ENCODE measurements at places on chromosomes 12 and 14. TPM values are rescaled to one million over a fixed set of nuclear protein-coding genes. Genes with fewer than 3 reads are reported as not detected.

DNA sequence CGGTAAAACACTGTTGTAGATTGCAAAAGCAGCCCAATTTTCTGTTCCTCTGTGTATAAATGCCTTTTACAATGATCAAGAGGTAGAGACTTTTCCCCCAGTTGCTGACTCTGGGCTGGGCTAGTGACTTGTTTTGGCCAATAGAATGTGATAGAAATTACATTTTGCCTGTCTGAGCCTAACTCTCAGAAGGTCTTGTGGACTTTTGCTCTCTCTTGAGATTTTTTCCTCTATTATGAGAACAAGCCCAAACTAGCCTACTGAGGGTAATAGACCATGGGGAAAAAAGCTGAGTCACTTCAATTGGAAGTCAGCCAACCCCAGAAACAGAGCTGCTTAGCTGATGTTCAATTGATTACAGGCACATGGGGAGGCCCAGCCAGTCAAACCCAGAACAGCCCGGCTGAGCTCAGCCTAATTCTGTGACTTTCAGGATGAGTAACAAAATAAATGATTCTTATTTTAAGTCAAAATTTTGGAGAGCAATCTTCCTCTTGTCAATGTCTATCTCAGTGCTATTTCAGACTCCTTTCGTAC lies 61.4 kb downstream of the MYF5 start:
- DNase-seq: peak; percentile 71

RPL10L gene
- total RNA-seq: not detected

CATSPERB gene
- 10.2 TPM for total RNA-seq

GRCh38 chr12:131608740-131609690 lies 101.9 kb upstream of the SFSWAP start:
- peak; percentile 82 for DNase-seq

DNA sequence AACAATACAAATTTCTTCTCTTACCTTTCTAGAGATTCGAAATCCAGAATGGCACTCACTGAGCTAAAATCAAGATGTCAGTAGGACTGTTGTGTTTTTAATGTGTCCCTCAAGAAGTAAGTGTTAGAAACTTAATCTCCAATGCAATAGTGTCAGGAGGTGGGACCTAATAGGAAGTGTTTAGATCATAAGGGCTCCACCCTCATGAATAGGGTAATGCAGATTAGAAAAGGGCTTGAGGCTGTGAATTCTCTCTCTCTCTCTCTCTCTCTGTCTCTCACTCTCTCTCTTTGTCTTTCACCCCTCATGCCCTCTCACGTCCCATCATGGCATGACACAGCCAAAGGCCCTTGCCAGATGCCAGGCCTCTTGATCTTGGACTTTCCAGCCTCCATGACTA lies 15.6 kb upstream of the SRGAP1 start:
- DNase-seq: no peak

DNA sequence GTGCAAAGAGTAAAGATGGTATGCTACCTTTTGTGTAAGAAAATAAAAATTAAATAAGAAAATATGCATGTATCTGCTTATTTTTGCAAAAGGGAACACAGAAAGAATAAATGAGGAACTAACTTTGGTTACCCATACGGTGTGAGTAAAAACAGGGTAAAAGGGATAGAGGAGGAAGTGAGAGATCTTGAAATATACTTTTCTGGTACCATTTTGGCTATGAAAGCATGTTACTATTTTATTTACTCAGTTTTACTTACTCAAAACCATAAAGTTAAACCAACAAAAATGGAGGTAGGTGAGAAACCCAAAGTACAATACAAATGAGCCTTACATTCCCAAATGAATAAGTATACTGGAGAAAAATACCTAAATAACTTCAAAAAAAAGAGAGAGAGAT lies 122.0 kb upstream of the EGLN3 start:
- DNase-seq: no peak

DNA sequence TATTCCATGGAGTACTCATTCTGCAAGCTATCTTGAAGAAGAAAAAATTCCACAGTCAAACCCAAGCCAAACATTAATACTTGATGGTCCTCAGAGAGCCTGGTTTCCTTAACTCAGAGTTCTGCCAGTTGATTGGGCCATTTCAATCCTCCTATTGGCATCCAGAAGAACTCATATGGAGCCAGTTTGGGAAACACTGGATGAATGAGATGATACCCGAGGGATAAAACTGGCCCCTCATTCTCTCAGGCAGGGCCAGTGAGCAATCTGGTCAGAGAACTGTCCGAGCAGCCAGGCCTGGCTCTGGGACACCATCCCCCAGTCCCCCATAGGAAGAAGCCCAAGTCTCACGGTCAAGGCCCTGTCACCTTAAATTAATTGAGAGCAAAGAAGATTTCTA lies 48.8 kb downstream of the NUAK1 start:
- DNase-seq: no peak

DNA sequence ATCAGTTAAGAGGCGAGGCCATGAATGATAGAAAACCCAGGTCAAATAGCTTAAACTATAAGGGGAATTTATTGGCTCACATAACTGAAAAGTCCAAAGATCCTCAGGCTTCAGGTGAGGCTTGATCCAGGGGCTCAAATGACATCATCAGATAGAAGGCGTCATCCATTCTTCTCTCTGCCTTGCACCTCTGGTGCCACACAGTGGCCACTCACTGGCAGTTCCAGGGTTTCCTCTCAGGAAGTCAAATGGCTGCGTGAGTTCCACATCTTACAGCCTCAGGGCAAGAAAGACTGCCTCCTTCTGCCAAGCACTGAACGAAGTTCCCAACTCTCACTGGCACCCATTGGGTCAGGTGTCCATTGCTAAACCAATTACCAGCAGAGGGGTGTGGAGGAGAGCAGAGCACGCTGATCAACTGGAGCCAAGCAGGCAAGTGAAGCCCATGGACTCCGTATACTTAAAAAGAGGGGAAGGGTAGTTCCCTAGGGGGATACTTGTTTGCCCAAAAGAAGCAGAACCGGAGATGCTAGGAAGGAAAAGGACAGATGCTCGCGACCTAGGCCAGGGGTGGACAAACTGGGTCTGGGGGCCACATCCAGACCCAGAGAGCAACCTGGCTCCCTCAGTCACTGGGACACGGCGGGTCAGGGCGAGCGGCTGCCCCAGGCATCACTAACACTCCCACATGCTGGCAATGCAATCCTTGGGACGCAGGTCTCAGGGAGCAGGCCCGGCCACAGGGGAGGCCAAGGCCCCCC lies 69.3 kb downstream of the SERPINA3 start:
- DNase-seq: peak; percentile 58

GRCh38 chr14:100474196-100474595 lies 113.0 kb downstream of the BEGAIN start:
- DNase-seq: no peak

DBX2 gene
- not detected for total RNA-seq

- DNase-seq: no peak
Measured at GRCh38 chr14:37061697-37062096, 110.7 kb downstream of the SLC25A21 start.

DNA sequence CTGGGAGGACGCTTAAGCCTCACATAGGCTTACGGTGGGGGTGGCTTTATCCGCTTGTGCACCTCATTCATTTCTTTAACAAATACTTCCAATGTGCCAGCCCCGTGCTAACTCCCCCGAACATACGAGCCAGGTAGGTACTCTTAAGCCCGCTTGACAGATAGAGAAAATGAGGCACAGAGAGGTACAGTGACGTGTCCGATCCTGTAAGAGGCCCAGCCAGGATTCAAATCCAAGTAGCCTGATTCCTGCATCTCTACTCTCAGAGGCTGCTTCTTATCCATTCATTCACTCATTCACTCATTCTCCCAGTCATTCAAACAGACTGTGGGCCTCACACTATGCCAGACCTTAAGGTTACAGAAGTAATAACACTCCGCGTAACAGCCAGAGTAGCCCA lies 477 bp downstream of the OAS3 start:
- DNase-seq: no peak

GRCh38 chr12:53213348-53213747 lies 6.3 kb upstream of the ITGB7 start:
- DNase-seq: peak; percentile 84

GRCh38 chr14:100438678-100439592 lies 115.8 kb downstream of the SLC25A47 start:
- DNase-seq: peak; percentile 82

GRCh38 chr12:129844662-129845220 lies 59.1 kb downstream of the TMEM132D start:
- no peak for DNase-seq

GRCh38 chr14:33331176-33331949 lies 392.7 kb downstream of the NPAS3 start:
- no peak for DNase-seq

DNA sequence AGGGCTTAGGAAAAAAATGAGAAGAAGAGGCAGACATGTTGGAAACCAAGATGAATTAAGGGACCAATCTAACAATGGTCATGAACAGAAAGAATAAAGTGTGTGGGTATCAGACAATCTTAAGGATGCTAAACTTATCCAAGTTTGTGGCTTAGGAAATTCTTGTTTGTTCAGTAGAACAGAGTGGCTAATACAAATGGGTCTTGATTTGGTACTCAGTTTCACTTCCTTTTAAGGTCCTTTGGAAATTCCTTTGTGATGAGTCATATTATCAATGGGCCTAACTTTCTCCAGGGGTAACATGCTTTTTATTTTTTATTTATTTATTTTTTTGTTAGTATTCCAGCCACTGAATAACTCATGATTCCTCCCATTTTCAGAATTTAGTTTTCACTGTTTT lies 1154.7 kb upstream of the FLRT2 start:
- DNase-seq: no peak

DNA sequence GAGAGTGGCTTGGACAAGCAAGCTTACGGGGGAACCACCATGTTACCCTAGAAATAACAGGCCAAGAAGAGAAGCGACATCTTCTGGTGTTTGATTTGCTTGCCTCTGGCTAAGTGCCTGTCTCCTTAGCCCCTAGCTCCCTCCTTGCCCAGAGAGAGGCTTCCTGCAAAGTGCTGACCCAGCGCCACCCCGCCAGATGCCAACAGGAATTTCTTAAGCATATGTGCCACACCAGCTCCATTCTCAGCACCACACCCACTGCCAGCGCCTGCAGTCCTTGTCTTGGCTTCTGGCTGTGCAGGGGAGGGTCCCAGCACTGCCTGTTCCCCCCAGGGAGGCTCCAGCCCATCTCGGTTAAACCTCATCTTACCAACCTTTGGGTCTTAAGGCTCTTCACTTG lies 74.2 kb upstream of the NCOR2 start:
- DNase-seq: no peak

GRCh38 chr14:56211844-56212243 lies 93.6 kb downstream of the PELI2 start:
- DNase-seq: no peak

DNA sequence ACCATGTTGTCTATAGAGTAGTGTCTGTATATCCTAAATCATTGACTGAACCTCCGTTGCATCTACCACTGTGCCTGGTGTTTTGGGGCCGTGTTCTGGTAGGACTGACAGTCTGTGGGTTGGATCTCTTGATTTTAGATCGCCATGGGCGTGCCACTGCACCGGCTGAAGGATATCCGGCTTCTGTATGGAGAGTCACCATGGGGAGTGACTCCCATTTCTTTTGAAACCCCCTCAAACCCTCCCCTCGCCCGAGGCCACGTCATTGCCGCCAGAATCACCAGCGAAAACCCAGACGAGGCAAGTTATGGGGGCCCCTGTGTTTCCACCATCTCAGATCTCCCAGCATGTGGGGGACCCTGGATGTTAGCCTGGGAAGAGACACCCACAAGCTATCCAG lies 69.1 kb downstream of the ACACB start:
- DNase-seq: no peak

BCL11B gene
- 0.59 TPM for total RNA-seq

- DNase-seq: no peak
Measured at GRCh38 chr14:52360831-52361230, 46.7 kb downstream of the PTGER2 start.

- no peak for DNase-seq
Measured at GRCh38 chr12:127153996-127154395, 1113.0 kb upstream of the TMEM132C start.

DNA sequence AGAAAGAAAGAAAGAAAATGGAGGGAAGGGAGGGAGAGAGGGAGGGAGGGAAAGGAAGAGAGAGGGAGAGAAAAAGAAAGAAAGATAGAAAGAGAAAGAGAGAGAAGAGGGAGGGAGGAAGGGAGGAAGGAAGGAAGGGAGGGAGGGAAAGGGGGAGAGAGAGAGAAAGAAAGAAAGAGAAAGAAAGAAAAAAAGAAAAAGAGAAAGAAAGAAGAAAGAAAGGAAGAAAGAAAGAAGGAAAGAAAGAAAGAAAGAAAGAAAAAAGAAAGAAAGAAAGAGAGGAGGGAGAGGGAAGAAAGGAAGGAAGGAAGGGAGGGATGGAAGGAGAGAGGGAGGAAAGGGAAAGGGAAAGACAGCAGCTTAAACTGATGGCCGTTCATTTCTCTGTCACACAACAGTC lies 457.5 kb downstream of the PDZRN4 start:
- DNase-seq: no peak

DNA sequence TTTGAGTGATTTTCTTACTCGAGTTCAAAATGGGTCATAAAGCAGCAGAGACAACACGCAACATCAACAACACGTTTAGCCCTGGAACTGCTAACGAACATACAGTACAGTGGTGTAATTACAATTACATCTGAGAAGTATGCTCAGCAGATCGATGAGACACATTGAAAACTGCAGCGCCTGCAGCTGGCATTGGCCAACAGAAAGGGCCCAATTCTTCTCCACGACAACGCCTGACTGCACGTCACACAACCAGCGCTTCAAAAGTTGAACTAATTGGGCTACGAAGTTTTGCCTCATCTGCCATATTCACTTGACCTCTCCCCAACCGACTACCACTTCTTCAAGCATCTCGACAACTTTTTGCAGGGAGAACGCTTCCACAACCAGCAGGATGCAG lies 145.6 kb downstream of the SCARB1 start:
- no peak for DNase-seq

- peak; percentile 25 for DNase-seq
Measured at GRCh38 chr14:29724991-29725390, 202.7 kb downstream of the PRKD1 start.

KLRD1 gene
- total RNA-seq: not detected

HEATR5A gene
- total RNA-seq: 31.3 TPM

DNA sequence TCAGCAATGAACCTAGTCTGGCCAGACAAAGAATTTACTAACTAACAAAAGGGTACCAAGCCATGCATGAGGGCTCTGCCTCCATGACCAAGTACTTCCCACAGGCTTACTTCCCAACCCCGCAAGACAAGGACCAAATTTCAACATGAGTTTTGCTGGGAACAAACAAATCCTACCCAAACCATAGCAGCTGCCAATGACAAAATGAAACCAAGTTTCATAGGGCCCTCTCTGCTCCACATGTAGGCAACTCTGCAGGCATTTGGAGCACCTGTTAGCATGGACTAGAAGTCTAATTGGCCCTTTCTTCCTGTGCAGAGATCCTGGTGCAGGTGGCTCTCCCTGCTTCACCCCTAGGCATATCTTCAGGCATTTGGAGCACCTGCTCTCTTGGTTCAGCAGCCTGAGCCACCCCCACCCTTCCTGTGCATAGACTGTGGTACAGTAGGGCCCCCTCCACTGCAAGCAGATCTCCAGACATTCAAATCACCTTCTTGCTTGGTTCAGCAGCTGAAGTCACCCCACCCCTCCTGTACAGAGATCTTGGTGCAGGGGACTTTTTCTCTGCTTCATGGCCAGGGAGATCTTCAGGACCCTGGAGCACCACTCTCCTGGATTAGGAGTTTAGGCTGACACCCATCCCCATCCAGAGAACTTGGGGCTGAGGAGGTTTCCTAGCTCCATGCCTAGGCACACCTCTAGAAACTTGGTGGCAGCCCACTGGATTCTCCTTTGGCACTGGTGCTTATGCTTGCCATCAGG lies 308.7 kb downstream of the RPAP3 start:
- DNase-seq: no peak

Data from Calu3 (cell line).